ENCODE measurements at places on chromosomes 11 and 22.

- DNase-seq: no peak
Observed at GRCh38 chr11:115817844-115818468, 313.7 kb upstream of the CADM1 start.

- no peak for DNase-seq
Observed at GRCh38 chr11:61173456-61173855, 12.2 kb upstream of the VPS37C start.

DNA sequence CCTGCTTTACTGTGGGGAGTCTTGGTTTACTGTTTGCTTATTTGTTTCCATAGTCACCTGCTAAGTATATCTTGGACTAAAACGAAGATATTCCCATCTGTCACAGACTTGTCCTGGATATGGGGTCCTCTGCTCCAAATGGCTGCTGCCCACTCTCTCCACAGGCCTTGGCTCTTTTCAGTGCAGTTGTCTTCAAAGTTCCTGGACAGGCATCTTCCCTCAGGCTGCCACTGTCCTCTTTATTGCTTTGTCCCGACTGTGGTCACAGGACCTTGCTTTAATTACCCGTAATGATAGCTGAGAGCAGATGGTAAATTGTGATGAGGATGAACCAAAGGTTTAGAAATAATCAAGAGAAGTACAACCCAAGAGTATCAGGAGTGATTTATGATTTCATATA lies 713.9 kb upstream of the CCDC179 start:
- DNase-seq: no peak

- DNase-seq: no peak
Observed at GRCh38 chr11:2869134-2869526, 16.4 kb downstream of the CDKN1C start.

- peak; percentile 78 for DNase-seq
Observed at GRCh38 chr22:31345331-31346254, 553 bp downstream of the PATZ1 start.

- no peak for DNase-seq
Observed at GRCh38 chr11:7437696-7438095, 47.6 kb upstream of the OLFML1 start.

GRCh38 chr11:61598374-61598773 lies 17.5 kb upstream of the SYT7 start:
- DNase-seq: no peak

DNA sequence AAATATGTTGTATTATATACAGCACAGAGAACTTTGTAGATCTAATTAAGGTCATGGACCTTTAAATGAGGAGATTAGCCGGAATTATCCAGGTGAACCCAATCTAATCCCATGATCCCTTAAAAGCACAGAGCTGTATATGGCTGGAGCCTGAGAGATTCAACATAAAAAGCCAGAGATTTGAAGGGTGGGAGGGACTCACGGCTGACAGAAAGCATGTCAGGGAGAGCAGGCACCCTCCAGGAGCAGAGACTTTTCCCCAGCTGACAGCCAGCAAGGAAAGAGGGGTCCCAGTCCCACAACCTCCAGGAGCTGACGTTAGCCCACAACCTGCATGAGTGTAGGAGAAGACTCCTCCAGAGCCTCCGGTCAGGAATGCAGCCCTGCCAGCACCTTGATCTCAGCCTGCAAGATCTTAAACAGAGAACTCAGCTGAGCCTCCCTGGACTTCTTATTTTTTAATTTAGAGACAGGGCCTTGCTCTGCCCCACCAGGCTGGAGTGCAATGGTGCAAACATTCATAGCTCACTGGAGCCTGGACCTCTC lies 20.0 kb upstream of the ADA2 start:
- DNase-seq: no peak

DNA sequence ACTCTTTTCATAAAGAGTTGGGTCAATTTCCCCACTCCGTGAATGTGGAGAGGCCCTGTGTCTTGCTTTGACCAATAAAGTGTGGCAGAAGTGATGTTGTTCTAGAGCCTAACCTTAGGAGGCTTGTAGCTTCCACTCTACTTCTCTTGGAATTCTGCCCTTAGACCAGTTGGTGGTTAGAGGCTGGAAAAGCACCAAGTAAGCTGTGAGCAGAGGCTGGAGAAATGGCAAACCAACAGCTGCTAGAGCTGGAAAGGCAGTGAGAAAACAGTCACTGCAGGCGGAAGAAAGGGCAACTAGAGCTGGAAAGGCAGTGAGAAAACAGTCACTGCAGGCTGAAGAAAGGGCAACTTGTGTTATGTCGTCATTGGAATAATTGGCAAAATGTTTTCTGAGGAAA lies 29.8 kb upstream of the MSANTD2 start:
- DNase-seq: no peak

GRCh38 chr11:2531987-2532703 lies 87.3 kb downstream of the KCNQ1 start:
- DNase-seq: no peak

- no peak for DNase-seq
Observed at GRCh38 chr22:34243023-34243422, 322.7 kb upstream of the LARGE1 start.

DNA sequence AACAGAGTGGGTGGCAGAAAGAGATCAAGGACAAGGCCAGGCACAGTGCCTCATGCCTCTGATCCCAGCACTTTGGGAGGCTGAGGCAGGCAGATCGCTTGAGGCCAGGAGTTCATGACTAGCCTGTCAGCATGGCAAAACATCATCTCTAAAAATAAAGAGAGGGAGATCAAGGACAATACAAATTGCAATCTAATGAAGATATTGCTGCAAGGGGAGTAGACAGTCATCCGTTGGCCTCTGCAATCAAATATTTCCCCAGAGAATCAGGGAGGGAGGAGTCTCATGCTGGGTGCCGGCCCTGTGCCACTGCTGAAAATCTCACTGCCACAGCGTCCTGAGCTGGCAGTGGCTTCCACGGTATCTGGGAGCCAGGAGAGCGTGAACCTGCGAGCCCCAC lies 19.4 kb upstream of the IL17RA start:
- DNase-seq: no peak

DNA sequence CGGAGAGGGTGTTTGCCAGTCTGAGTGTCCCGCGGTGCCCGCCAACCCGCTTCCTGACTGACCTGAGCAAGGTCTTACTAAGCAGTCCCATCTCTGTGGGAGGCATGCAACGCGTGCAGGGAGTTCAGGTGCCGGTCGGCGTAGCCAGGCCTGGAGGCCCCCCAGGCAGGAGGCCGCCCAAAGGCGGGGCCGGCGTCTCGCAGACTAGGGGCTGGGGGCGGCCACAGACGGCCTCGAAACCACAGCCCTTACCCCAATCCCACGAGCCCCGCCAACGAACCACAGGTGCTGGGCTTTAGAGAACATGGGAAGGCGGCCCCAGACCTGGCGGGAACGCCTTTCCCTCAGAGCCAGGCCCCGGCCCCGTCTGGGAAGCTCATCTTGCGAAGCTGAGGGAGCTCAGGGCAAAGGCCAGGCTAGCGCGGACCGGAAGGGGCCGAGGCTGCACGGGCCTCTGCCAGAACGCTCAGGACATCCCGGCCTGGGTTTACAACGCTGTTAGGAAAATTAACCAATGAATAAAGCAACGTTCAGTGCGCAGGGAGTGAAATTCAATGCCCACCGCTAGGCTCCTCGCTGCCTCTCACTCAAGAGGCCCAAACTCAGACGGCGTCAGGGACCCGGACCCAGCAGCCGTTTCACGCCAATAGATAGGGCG lies 2.1 kb upstream of the MTFP1 start:
- no peak for DNase-seq

DNA sequence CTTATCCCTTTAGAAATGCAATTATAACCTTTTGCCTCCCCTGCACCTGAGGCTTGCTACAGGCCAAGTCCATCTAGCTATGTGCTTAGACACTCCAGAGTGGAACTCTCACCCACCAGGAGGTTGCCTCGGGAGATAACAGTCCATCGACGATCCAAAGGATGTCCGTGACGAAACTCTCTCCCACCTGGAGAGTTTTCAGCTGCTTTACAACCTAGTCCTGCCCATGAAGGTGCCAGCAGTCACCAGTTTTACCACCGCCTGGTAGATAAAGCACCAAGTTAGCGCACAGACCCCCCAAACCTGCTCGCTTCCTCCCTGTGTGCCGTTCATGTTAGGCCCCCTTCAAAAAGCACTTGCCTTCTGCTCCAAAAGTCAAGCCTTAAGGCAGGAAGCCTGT lies 53.1 kb upstream of the SHISAL1 start:
- DNase-seq: no peak

DNA sequence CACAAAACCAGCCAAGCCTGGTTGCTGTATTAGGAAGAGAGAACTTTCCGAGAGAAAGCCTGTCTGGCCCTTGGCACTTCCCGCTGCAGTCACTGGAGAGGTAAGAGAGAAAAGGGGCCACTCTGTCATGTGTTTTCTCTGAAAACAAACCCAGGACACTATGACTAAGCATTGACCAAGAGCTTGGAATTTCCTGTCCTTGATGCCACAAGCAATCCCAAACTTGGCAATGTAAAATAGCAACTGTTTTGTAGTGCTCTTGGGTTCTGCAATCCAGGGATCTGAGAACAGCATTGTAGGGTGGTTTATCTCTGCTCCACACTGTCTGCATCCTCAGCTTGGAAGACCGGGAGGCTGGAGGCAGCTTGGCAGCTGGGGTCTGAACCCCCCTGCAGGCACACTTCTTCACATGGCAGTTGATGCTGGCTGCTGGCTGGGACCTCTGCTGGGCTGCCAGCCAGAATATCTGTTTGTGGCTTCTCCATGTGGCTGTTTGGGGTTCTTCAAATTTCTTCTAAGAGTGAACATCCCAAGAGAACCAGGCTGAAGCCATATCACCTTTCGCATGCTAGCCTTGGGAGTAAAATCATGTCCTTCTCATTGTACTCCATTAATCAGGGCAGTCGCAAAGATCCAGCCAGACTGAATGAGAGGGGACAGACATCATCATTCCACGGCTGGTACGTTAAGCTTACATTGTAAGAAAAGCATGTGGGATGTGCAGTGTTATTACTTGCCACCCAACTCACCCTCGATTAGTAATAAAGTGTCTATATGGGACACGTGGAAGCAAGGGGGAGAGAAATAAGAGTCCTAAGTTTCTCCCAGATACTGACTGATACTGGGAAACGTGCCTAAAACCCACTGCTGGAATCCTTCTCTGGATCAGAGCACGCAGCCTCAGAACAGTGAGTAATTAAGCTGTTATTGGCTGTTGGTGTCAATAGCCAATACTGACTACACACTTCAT lies 537.4 kb upstream of the B3GAT1 start:
- DNase-seq: no peak

GRCh38 chr11:70220136-70220535 lies 17.0 kb downstream of the FADD start:
- DNase-seq: no peak
